Stimulated activated CD8-positive, alpha-beta memory T cell treated with anti-CD3 and anti-CD28 coated beads, Interleukin-7, amount 100 ng/mL, for 1 hour (primary cell): ENCODE measurements at places on chromosomes 5 and 9.

DNA sequence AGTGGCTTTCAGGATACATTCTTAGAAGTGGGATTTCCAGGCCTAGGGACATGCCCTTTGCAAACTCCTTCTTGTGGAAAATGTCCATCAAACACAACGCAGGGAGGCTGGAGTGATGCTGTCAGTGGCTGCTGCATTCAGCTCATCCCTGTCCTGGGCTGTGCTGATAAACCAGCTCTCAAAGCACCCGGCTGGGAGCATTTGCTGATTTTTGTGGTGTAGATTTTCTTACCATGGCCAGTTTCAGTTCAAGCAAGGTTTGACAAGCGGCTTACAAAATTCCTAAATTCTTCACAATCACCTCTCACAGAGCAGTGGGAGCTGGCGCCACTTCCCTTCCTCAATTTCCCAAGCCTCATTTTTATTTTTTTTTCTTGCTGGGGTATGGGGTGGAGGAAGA lies 28.2 kb downstream of the FAM163B start:
- DNase-seq, result no peak

GRCh38 chr9:130899051-130899748 lies 2.6 kb upstream of the QRFP start:
- no peak for DNase-seq

DNA sequence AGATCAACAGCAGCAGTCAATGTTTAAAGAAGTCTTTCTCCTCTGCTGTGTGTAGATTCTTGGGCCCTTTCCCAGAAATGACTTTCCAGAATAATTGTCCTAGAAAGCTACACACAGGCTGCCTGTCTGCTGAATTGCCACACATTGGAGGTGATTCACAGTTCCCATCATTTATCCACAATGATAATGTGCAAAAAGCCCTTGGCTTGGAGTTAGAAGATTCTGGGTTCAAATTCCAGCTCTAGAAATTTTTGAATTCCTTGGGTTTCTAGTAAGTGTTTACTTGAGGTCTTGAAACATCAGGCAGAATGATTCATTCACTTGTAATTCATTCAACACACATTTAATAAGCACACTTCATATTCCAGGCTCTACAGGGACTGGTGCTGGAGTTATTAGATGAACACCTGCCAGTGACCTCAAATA lies 28.6 kb upstream of the EPB41L4B start:
- DNase-seq, result no peak

- DNase-seq, result no peak
These were observed 61.1 kb downstream of the GNA14 start for GRCh38 chr9:77587042-77587441.

GRCh38 chr5:110734101-110734500 lies 4.7 kb upstream of the SLC25A46 start:
- no peak for DNase-seq

DNA sequence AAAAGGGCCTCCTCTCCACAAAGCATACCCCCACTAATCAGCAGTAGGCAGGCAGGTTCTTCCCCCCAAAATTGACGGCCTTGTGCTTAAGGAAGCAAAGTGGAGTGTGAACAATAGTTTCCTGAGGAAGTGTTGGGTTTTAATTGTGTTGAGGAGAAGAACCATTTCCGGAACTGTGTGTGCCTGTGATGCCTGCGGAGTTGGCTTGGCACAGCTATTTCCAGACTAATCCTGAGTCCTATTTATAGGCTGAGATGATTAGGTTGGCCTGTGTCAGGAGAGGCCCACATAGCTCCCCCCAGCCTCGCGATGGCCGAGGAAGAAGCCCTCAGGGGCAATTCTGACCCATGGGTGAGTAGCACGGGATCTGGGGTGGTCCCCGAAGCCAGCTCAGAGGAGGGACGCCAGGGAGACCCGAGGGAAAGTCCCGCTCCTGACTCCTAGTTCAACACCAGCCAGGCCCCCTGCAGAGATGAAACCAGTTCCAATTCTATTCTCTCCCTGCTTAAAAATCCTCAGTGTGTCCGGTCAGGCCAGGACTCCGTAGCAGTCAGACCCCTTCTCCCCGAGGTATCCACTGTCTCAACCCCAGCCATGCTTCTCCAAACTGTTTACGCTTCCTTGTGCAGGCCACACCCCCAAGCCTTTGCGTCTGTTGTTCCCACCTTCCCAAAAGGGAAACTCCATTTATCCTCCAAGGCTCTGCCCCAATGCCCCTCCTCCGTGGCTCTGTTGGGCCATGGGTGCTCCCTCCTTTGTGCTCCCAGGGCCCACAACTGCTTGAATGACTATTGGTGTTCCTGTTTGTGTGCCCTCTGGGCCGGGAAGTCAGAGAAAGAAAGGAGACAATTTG lies 18.1 kb downstream of the GSN start:
- DNase-seq, result no peak

GRCh38 chr5:110008131-110008530 lies 318.4 kb downstream of the MAN2A1 start:
- no peak for DNase-seq

DNA sequence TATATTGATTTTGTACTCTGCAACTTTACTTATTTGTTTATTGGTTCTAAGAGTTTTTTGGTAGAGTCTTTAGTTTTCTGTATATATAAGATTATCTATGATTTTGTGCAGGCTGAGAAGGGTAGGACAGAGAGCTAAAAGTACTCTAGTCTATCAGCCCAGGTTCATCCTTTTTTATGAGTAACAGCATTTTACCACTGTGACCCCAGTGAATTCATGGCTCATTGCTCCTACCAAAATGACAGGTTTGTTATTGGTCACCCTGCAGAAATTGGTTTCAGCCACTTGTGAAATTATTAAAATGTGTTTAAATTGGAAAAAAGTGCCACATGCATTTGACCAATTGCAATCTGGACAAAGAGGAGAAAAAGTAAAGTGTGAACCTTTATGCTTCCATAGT lies 421.4 kb upstream of the DAB2 start:
- no peak for DNase-seq

DNA sequence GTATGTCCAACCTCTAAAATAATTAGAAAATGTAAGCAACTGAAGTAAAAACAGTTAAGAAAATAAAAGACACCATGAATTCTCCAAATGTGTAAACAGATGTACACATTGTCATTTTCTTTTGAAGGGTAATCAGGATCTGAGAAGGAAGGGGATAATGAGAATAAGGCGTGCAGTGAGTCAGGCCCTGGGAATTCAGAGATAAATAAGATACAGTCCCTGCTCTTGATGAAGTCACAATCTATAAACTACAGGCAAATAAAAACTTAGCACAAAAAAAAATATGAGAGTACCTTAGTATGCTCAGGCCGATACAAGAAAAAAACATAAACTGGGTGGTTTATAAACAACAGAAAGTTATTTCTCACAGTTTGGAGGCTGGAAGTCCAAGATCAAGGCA lies 315.3 kb downstream of the DNAH5 start:
- DNase-seq, result no peak

GRCh38 chr5:112141582-112141981 lies 277.5 kb downstream of the EPB41L4A start:
- DNase-seq, result no peak

GRCh38 chr5:57895766-57896165 lies 413.2 kb upstream of the ACTBL2 start:
- DNase-seq, result no peak
